ENCODE measurements at places on chromosomes 7 and 10.

GRCh38 chr10:93139059-93139655 lies 65.5 kb downstream of the CYP26A1 start:
- no peak for DNase-seq

DNA sequence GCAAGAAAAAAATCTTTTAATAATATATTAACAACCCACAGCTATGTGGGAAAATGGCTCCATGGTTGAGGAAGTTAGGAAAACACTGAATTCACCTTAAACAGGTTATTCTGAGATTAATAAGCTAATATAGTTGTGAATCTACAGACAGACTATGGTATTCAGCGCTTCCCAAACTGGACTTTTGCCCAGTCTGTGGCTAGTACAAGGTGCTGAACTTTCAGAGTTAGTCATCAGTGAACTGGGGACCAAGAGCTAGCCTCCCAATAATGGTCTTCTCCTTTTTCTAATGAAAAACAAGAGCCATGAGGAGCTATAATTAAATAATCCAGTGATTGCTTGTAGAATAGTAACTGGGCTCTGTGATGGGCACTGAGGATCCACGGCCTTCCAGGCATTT lies 65.3 kb downstream of the FRMPD2 start:
- DNase-seq, result no peak

DNA sequence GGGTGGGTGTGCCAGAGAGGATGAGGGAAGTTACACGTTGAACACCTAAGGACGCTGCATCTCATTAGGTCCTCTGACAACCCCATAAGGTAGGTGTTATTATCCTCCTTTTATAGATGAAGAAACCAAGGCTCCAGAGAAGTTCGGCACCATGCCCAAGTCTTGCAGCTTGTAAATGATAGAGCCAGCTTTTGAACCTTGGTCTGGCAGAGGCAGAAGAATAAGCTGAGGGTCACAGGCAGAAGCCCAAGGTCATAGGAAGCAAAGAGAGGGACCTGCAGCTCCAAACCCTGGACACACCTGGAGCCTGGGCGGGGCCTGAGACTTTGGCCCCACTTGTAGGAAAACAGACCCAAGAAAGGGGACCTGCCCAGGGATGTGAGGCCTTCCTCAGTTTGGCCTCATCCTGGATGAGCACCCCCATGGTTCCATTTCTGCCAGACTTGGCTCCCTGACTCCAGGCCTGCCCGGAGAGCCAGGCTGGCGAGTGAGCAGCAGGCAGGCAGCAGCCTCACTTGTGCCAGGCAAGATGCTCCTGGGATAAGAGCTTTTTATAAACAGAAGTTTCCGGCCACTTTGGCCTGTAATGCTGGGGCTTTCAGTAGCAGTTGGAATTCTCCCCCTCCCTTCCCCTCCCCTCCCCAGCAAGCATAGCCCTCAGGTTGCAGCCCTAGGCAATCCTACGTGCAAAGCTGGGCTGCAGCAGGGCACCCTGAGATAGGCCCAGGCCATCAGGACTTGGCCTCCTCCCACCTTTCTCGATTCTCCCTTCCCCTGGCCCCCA lies 2.4 kb downstream of the KCNH2 start:
- no peak for DNase-seq

- peak; percentile 11 for DNase-seq
These were observed 9.8 kb downstream of the HSPA12A start for GRCh38 chr10:116732573-116732972.

DNA sequence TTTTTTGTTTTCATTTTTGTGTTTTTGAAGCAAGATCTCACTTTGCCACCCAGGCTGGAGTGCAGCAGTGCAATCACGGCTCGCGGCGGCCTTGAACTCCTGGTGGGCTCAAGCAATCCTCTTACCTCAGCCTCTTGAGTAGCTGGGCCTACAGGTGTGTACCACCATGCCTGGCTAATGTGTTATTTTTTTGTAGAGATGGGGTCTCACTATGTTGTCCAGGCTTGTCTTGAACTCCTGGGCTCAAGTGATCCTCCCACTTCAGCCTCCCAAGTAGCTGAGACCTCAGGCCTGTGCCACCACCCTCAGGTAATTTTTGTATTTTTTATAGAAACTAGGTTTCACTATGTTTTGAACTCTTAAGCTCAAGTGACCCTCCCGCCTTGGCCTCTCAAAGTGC lies 14.8 kb downstream of the PRKRIP1 start:
- no peak for DNase-seq

DNA sequence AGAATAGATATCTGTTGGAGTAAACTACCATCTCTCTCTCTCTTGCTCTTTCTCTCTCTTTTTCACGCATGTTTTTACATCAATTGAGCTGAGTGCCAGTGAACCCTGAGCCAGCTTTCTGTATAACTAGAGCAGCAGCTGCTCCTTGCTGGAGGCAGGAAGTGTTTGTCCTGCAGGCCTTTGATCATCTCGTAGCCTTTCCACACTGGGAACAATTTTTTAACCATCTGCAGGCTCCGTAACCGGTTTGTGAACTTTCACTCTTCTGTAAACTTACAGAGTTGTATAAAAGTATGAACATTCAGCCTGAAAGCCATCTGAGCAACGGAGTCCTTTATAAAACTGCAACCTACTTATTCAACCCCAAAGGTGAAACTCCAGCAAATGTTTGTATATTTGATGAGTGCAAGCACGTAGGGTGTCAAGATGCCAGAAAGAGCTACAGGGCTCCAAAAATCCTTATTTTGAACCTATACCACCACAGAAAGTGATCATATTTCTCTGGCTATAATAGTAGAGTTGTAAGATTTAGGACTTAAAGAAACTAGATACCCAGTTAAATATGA lies 162.8 kb upstream of the NFE2L3 start:
- no peak for DNase-seq

- peak; percentile 79 for DNase-seq
These were observed 76.4 kb downstream of the CALN1 start for GRCh38 chr7:72335561-72336381.

- peak; percentile 77 for DNase-seq
These were observed 12.0 kb downstream of the IFIT5 start for GRCh38 chr10:89426230-89426868.

- DNase-seq, result no peak
These were observed 48.9 kb downstream of the ZNF503 start for GRCh38 chr10:75352650-75353049.

GRCh38 chr10:132546567-132547420 lies 9.2 kb downstream of the INPP5A start:
- no peak for DNase-seq

GRCh38 chr10:34294137-34294536 lies 521.0 kb downstream of the PARD3 start:
- no peak for DNase-seq

DNA sequence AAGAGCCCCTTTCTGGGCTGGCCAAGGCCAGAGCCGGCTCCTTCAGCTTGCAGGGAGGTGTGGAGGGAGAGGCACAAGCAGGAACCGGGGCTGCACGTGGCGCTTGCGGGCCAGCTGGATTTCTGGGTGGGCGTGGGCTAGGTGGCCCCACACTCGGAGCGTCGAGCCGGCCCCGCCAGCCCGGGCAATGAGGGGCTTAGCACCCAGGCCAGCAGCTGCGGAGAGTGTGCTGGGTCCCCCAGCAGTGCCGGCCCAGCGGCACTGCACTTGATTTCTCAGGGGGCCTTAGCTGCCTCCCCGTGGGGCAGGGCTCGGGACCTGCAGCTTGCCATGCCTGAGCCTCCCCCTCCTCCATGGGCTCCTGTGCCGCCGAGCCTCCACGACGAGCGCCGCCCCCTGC lies 48.1 kb downstream of the SH2D4B start:
- no peak for DNase-seq

DNA sequence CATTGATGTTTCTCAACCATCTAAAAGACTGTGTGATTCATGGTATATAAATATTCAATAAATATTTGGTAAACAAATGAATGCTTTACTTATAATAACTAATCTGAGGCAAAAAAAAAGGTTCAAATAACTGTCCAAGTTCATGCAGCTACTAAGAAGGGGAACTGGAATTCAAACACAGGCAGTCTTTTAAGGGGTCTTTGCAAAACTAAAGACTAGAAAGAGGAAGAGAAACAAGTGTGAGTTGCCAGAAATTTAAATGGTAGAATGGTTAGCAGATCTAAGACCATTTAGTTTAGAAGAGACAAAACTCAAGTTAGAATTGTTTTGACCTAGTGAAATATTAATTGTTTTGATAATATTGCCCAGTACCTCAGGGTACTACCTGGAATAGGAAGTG lies 642.0 kb upstream of the LRRN3 start:
- DNase-seq, result no peak

- DNase-seq, result no peak
These were observed 128.1 kb downstream of the NT5C2 start for GRCh38 chr10:103064956-103065355.

GRCh38 chr10:124742413-124743190 lies 1.6 kb downstream of the FAM53B start:
- peak; percentile 69 for DNase-seq

DNA sequence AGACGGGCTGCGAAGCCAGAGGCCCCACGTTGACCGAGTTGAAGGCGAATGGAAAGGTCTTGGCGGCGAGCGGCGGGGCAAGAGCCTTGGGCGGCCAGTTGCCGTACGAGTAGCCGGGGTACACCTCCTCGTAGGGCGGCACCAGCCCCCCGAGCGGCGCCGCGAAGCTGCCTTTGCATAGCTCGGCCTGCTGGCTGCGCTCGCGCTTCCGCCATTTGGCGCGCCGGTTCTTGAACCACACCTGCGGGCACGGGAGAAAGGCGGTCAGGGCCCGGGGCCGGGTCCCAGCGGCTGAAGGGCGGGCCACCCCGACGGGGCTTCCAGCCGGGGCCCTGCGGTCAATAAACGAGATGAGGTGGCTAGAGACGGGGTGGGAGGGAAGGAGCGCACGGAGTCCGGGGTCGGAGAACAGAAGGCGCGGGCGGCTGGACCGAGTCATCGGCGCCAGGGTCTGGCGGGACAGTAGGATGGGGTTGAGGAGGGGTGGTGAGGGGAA lies 4.8 kb downstream of the ELOVL3 start:
- peak; percentile 87 for DNase-seq

DNA sequence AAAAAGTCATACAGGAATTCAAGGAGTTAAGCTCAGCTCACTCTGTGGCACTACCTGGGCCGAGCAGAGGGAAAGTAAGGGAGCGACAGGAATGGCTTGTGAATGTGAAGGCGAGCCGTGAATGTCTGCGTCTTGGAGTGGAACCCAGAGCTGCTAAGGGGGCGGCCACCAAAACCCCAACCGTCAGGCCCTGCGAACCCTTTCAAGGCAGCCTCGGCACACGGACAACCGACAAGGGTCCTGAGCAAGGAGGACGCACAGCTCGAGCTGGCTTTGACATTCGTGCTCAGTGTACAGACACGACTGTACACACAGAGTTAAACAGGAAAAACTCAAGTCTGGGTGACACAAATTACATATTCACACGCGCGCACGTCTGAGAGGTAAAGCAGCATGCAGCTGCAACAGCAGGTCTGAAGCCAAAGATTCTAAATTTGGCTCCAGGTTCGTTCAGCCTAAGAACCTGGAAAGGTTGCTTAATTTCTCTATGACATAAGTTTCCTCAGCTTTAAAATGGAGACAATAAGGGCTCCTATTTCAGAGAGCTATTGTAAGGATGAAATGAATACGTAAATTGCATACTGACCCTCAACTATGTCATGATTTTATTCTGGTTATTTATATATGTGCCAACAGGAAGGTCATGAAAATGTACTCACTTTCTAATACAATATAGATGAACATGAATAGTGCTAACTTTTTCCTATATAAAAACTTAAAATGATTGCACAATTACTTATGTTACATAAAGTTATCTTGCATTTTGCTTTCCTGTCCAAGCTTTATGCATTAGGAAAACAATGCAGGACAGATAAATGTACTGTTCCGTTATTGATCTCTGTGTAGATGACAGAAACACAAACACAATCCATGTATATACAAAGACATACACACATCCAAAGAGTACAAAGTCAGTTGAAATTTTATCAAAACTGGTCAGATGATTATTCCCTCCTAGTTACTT lies 192.9 kb downstream of the ZMYND11 start:
- no peak for DNase-seq

GRCh38 chr7:81407094-81407493 lies 362.8 kb downstream of the HGF start:
- no peak for DNase-seq

- DNase-seq, result no peak
These were observed 86.7 kb downstream of the MDFIC start for GRCh38 chr7:115008465-115009114.

DNA sequence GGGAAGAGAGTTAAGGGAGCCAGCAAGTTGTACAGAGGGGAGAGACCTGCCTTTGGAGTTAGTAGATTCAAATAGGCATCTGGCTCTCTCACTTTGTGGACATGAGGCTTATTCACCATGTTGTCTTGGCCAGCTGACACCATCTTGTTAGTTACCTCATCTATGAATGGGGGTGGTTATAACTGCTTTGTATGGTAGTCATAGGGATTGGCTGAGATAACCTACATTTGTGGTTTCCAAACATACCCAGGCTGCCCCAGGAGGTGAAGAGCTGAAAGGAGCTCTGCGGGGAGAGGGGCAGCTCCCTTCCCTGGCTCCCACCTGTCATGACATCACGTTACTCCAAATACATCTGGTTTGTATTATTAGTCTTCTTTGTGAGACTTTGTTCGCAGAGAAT lies 393.3 kb upstream of the AUTS2 start:
- no peak for DNase-seq

- no peak for DNase-seq
These were observed 63.0 kb upstream of the LOXL4 start for GRCh38 chr10:98330987-98331386.

GRCh38 chr7:24227603-24228359 lies 56.2 kb upstream of the NPY start:
- DNase-seq, result no peak

GRCh38 chr7:13829914-13830900 lies 159.3 kb downstream of the ETV1 start:
- DNase-seq, result no peak

- DNase-seq, result no peak
These were observed 209.4 kb upstream of the PRSS1 start for GRCh38 chr7:142539901-142540300.

GRCh38 chr10:98745645-98746044 lies 298.9 kb upstream of the HPS1 start:
- peak; percentile 20 for DNase-seq

DNA sequence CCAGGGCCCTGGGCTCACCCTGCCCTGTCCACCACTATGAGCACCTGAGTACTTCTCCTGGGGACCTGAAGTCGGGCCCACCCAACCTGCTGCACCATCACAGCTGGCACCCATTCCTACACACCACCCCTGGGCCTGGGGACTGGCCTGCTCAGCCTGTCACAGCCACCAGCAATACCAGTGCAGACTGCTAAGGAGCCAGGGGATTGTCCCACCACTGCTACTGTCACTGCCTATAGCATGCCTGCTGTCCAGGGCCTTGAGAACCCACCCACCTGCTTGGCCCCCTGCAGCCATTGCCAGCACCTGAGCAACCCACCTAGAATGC lies 624.8 kb upstream of the FOXK1 start:
- DNase-seq, result no peak

DNA sequence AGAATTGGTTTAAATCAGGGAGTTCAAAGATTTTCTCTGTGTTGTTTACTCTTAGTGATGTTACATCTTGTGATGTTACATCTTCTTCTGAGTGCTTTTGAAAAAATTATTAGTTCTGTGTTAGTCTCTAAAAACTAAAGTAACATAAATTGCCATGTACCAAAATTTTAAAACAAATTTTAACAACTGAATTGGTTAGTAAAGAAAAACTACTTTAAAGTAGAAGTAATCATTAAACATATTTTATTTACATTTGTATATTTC lies 5.2 kb upstream of the IGF2BP3 start:
- no peak for DNase-seq

GRCh38 chr7:158007697-158008257 lies 579.8 kb downstream of the PTPRN2 start:
- DNase-seq, result no peak

- no peak for DNase-seq
These were observed 143.4 kb upstream of the EGR2 start for GRCh38 chr10:62959553-62959952.

- DNase-seq, result no peak
These were observed 66.5 kb downstream of the ANLN start for GRCh38 chr7:36456138-36456537.
